ENCODE measurements at places on chromosomes 7 and 10.

DNA sequence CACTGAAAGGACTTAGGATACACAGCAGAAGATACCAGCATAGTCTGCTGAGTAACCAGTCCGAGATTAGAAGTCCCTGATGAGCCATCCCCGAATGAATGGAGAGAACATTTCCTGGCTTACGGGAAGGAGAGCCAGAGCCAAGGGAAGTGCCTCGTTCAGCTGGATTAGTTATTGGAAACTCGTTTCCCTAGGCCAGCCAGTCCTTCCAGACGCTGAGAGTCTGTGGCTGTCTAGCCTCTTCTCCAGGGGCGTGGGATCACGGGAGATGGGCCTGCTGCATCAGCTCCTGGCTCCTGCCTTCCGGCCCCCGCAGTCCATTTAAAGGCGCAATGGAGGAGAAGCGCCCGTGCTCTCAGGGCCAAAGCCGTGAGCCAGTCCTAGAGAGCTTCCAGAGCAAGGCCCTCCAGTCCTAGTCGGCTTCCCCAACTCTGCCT, 712.8 kb downstream of the PARD3 start:
- DNase-seq, result no peak

- DNase-seq, result no peak
Measured at GRCh38 chr10:26243351-26243720, 26.8 kb downstream of the GAD2 start.

DNA sequence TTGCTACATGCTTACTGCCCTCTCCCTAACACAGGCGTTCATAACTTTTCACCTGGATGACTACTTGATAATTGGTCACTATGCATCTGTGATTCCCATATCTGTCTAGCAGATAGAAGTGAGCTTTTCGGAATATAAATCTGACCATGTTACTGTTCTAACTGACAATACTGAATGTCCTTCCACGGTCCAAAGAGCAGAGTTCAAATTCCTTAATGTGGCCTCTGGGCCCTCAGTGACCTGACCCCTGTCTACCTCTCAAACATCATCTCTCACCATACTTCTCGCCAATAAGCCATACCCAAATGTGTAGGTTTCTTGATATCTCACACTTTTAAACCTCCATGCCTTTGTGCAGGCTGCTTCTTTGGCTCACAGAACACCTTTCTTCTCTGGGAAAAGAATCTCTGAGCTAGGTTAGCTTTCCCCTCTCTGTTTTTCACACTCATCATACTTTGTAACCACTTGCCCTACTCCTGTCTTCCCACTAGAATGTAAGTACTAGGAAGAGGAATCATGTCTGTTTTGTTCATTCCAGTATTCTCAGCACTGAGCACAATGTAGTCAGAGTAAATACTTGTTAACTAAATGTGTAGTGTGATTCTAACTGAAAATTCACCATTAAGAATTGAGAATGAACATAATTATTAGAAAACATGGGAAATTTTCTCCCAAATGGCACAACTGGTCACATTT, 39.2 kb upstream of the LRRC17 start:
- DNase-seq, result no peak

GRCh38 chr7:101869901-101870290, 52.5 kb downstream of the CUX1 start:
- no peak for DNase-seq

DNA sequence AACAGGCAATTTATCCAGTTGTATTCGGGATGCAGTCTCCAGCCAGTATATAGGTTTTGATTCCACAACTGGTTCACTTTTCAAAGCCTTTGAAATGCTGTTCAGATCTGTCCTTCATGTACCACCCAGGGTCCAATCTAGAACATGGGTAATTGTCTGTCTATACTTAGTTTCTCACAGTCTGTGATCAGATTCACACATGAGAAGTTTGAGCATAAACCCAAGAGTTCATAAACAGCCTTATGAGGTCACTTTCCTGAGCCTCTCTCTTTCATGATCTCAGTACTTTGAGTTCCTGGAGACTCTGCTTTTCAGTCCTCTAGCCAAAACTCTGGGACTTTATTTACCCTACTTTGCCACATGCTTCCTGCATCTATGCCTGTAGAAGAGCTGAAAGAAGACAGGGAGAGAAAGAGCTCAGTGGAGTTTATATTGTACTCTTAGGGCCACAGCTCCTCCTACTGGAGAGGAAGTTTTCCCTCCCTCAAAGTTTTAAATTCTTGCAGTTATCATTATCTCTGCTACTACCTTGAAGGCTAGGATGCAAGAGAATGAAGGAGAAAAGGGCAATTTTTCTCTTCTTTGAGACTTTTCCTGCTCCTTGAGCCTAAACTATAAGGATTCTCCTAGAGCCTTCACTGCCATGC, 172.0 kb downstream of the ZEB1 start:
- DNase-seq, result no peak

GRCh38 chr10:74381291-74381853, 230.4 kb downstream of the ADK start:
- no peak for DNase-seq

DNA sequence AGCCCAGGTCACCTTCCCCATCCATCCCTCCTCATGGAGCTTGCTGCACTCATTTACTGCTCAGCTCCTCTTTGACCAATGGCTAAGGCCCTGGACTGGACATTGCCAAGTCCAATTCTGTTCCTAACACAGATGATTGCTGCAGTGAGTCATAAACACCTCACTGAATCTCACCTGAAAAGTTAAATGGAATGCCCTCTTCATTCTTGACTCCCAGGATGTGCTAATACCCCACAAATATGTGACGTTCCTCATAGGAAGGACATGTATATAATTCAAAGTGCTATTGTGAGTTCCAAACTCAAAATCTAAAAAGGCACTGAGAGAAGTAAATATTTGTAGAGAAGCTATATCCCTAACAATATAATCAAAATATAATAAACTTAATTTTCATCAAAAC, 73.5 kb upstream of the DLX6 start:
- no peak for DNase-seq

- no peak for DNase-seq
Measured at GRCh38 chr10:129396021-129396722, 70.9 kb upstream of the MGMT start.

DNA sequence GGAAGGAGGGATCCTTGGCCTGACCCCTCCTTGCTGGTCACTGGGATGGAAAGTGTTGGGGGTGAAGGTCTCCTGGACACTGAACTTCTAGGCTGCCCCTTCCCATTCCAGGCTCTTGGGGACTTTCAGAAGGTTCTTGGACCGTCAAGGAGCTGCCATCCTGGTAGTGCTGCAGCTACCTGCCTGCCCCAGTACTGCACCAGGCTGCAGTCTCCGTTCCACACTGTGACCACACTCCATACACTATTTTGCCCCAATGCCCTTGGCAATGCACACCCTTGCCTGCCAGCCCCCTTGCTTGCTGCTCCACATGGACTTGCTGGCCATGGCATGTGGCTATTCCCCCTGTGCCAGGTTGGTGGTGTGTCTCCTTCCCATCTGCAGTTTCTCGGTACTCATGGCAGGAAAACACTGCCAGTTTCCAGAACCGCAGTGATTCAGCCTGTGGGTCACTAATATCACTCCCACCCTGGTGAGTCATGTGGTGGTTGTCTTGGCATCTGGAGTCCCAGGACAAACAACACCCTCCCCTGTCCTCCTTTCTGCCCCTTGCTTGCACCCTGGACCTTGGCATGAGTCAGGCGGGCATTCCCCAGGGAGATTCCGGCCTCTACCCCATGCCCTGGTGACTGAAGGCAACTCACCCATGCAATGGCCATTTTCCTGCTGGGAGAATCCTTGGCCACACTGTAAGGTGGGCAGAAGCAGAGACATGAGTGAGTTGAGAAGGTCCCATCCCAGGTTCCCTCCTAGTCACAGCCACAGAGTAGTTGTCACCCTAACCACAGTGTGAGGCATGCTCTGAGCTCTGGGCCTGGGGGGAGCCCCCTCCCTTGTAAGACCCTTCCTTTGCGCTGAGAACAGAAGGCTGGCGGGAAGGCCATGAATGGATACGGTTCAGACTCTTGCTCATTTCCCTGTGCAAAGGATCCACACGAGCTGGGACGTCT, 32.8 kb downstream of the GOLGA7B start:
- no peak for DNase-seq

DNA sequence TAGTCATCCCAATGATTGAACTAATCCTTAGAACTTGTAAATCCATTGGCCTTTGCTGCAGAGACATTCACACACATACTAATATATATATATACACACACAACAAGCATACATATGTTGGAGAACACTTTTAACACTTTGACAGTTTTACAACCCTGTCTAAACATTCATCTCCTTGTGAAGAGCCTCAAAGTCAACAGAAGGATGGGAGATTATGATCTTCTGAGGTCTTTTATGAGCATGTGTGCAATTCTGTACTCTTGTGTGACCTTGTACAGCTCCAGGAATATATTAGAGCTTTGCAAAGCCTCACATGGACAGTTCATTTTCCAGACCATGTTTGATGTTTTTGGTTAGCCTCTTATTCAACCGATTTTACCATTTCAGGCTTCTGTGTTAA, 589.0 kb downstream of the NXPH1 start:
- DNase-seq, result no peak

DNA sequence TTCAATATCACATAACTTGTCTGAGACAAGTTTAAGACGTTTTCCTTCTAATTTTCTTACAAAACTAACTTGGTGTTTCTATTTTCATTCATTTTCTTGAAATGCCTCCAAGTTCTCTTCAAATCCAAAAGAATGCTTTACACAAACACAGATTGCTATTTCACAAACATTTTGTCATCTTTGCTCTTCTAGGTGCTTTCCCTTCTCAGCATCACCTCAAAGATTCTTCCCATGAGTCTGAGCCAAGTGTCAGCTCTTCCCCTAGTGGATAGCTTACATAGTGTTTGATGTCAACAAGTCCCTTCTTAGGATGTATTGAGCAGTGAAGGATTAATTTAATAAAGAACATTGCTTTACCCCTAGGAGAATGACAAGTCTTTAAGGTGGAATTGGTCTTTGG, 38.1 kb upstream of the SEMA3A start:
- DNase-seq, result no peak

DNA sequence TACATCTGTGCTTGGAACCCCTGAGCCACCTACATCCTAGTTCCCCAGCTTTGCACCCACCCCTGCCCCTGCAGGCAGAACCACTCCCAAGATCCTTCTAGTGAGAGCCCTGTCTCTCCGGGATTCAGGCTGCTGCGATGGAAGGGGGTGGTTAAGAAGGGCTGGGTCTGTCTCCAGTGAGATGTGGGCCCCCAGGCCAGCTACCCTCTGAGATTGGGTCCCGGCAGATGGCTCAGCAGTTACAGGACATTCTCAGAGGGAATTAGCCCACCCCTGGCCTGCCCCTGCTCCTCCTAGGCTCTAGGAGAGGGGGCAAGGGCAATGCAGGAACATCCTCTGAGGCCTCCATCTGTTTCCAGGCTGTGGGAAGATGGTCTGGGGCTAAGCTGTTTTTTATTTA, 27.7 kb downstream of the SLC29A3 start:
- DNase-seq, result no peak

- DNase-seq, result no peak
Measured at GRCh38 chr7:41451826-41452225, 251.1 kb downstream of the INHBA start.

- no peak for DNase-seq
Measured at GRCh38 chr10:6082496-6083395, 6.1 kb upstream of the RBM17 start.

GRCh38 chr10:22491480-22491879, 146.2 kb downstream of the SPAG6 start:
- no peak for DNase-seq

DNA sequence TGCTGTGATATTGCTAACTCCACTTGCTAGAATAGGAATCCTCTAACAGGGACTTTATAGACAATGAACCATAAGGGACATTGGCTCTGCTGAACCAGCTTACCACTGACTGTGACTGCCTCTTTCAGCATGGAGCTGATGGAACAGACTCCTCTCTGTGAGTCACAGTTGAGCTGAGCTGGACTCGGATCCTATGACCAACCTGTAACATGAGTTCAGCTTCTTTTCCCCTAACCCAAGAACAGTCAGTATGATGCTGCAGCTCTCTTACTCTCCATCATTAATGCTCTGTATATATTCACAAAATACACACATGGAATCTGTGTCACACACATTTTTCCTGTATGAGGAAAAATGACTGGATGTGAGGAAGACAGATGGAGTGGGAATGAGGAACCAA, 177.9 kb upstream of the BET1 start:
- no peak for DNase-seq

DNA sequence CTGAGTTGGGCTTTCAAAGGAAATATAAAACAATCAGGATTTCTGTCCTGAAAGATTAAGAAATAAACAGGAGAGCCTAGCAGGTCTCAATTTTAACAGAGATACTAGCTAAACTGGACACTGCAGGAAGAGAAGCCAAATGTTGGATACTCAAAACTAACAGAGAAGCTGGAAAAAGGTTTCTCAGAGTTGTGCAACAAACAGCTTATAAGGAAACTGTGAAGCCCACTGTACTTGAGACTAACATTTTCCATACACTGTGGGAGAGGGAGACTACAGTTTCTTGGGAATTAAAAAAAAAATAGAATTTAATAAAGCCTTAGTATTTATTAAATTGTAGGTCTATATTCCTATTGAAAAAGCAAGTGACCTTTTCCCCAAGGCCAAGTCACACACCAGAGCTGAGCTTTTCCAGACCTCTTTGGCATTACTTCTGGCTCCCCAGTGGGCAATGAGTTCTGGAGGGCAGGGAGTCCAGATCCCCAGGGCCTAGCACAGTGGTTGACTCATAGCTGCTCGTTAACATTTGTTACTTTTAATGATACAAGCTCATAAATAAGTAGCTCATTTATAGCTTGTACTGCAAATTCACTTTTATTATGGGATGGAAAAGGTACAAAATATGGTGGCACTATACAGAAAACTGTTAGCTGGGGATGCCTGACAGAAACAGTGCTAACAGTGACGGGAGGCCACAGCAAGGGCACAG, 68.3 kb downstream of the MINDY3 start:
- DNase-seq, result no peak

DNA sequence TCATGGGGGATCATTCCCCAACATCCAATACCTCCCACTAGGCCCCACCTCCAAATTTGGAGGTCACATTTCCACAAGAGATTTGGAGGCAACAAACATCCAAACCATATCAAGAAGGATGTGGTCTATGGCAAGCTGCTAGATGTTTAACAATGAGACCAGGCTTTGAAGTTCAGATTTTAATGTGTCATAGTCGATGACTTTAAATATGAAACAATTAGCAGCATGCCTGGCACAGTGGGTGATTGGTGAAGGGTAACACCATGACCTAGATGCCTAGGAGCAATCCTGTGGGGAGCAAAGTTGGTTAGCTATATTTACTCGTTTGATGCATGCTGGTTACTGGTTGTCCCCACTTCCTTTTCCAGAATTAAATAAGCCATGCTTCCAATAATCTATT, 356.4 kb upstream of the VWC2 start:
- DNase-seq, result no peak

GRCh38 chr10:46560952-46561351, 4.5 kb upstream of the GPRIN2 start:
- DNase-seq, result no peak

GRCh38 chr10:71266147-71266917, 52.7 kb upstream of the SLC29A3 start:
- no peak for DNase-seq

GRCh38 chr7:143300959-143301935, 13.1 kb downstream of the CASP2 start:
- no peak for DNase-seq

- DNase-seq, result no peak
Measured at GRCh38 chr10:127922675-127923366, 15.9 kb downstream of the PTPRE start.
